ENCODE measurements at places on chromosomes 11 and 22.

- peak; percentile 38 for DNase-seq
Measured at GRCh38 chr11:56624661-56625110, 10.0 kb upstream of the OR5M1 start.

- DNase-seq = no peak
Measured at GRCh38 chr11:100174881-100175280, 512.2 kb upstream of the ARHGAP42 start.

DNA sequence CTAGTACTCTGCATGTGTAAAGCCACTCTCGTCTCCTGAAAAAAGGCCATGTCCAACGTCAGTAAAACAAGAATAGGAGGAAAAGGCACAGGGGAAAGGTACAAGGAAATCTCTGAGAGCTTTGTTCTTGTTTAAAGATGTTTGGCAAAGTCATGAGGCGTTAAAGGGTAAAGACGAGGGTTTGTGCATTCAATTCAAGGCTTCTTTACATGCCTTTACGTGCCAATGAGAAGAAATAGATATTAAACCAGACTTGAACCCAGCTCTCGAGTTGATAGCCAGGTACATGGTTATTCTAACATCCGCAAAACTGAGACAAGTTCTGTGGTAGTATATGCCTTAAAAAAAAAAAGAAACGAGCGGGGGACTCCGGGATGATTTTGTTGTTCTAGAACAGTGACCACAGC, 704 bp upstream of the CFL1 start:
- no peak for DNase-seq

DNA sequence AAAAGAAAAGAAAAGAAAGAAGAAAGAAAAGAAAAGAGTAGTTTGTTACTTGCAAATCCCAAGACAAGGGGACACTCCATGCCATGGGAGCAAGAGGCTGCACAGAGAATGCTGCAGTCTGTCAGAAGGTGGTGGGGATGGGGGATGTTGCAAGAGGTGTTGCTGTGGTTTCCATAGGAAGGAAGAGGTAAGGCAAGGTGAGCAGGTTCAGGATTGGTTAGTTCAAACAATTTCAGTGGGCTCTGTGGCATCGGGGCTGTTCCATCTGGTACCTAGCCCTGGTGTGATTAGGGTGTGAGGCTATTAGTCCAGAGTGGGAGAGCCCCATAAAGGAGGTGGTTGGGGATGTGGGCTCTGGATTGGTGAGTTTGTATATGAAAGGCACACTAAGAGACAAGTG, 172.7 kb downstream of the BCR start:
- DNase-seq = no peak

DNA sequence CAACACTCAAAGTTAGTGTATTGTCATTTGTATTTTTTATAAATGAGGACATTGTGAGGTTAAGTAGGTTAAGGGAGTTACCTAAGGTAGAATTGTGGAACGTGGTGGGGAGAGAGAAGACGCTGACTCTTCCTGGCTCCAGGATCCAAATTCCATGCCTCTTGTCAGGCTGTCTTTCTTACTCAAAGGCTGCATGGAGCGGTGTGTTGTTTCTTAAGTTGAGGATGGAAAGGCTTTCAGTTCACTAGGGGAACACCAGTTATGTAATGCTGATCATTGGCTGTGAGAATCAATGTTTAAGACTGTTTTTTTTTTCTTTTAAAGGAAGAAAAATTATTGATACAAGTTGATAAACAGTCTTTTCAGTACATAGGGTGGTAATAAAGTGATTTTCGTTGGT, 2.9 kb downstream of the UBE2L3 start:
- no peak for DNase-seq

DNA sequence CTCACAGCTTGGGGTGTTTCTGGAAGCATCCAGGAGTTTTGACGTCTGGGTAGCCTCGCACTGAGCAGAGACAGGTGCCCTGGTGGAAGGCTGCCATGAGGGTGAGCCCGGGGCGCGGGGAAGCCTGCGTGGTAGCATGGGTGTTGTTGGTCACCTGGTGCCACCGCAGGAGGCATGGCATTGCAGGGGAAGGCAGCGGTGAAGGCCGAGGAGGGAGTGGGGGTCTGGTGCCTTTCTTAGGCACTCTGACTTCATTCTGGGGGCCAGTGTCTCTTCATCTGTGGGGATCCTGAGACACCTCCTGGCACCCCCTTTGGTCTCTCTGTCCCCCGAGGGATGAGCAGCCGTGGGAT, 271.2 kb downstream of the TBC1D22A start:
- no peak for DNase-seq

- DNase-seq = no peak
Measured at GRCh38 chr11:64314805-64315561, 2.4 kb downstream of the TRMT112 start.

- DNase-seq = no peak
Measured at GRCh38 chr11:61555051-61555969, 25.6 kb downstream of the SYT7 start.

GRCh38 chr11:133500936-133501335, 31.4 kb downstream of the OPCML start:
- DNase-seq = no peak

DNA sequence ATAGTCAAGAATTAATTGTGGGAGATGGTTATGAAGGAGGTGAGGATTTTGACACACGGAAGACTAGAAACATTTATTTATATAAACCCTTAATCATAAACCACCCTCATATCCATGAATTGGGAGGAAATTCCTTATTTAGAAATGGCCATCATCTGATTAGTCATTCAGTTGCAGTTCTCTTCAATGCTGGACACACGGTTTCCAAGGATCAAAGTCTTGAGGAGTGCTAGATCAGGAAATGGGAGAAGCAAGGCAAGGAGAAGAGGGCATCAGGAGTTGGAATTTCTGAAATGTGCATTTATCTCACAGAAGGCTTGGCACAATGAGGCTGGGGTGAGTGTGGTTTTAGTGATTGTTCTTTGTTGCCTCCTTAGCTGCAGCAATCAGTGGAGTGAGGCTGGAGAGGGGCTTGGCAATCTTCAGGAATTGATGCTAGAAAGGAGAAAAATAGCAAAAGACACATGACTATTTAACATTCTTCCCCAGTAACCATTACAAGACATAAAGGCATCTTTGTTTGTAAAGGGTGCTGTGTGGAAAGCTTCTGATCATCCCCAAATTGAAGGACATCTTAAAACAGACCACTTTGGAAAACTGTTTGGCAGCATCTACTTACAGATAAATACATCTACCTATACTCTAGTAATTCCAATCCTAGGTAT, 21.6 kb upstream of the GDPD4 start:
- DNase-seq = peak; percentile 50
